Heart left ventricle (tissue), 16 donors: ENCODE measurements at places on chromosomes 3 and 15. TPM values are rescaled to one million over a fixed set of nuclear protein-coding genes. Genes with fewer than 3 reads are reported as not detected.

The HES1 gene
- 12.0 TPM for total RNA-seq

The CPOX gene
- 7.7 TPM for total RNA-seq

The SERPINI1 gene
- 10.9 TPM for total RNA-seq

The PROS1 gene
- 45.9 TPM for total RNA-seq

The SEC62 gene
- total RNA-seq = 75.2 TPM

DNA sequence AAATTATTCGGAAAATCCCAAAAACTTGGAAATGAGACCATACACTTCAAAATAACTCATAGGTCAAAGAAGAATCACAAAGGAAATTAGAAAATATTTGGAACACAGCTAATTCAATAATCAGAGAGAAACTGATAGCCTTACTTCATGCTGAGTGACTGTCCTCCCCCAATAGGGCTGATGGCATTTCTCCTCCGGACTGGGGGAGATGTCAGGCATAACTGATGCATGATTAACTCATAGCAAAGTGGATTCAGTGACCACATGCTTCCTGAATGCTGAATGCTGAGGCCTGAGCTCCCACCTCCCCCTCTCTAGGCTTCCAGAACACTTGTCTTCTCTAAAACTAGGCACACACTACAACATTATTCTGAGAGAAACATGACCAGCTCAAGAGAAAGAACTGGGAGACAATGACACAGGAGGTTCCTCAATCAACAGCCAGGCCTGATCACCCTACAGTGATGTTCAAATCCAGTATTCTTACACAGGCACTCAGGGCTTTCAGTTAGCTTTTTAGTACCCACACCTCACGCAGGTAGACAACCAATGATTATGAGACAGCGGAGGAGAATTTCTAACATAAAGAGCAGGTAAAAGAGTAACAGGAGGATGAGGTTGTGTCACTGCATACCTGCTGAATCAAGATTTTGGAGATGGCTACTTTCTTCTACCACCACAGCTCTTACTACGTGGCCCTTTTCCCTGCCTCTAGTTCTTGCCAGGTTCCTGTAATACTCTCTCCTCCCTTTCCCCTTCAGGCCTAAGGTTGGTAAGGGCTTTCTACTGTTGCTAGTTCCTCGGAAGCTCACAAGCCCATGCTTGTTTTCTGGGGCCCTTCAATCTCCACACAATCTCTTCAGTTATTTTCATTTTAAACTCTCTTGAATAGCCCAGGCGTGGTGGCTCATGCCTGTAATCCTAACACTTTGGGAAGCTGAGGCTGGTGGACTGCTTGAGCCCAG lies 96.1 kb downstream of the FMN1 start:
- no peaks in the 10 kb centered on the region for H3K36me3 ChIP-seq
- DNase-seq = no peak
- no peak overlapping the region for H3K27ac ChIP-seq
- no peak overlapping the region for H3K4me3 ChIP-seq
- H3K27me3 ChIP-seq = no peaks in the 10 kb centered on the region
- H3K4me1 ChIP-seq = no peaks in the 10 kb centered on the region

- H3K4me3 ChIP-seq = no peak overlapping the region
- H3K27ac ChIP-seq = no peak overlapping the region
- no peak for DNase-seq
- H3K36me3 ChIP-seq = no peaks in the 10 kb centered on the region
These were observed 51.2 kb downstream of the IL20RB start for GRCh38 chr3:137008976-137009375.

DNA sequence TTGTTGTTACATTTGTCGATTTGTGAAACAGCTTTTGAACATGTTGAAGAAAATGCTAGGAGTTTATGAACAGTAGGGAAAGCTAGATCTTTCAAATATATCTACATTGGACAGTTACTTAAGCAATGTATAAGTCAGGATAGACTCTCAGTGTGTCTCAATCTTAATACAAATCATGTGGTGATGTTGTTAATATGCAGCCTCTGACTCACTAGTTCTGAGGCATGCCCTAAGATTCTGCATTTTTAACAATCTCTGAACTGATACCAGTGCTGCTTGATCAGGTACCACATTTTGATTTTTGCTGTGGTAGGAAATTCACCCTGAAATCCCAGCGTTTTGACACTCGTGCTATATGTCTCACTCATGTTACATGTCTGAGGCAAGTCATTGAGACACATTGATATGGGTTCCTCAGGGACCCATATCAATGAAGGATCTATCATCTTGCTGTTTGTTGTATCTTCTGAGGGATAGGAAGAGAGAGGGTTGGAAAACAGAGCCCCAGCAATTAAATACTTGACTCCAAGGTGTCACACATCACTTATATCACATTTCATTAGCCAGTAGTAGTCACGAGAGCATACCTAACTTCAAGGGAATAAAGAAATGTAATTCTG lies 597.9 kb downstream of the TAFA4 start:
- H3K4me1 ChIP-seq = no peaks in the 10 kb centered on the region
- no peaks in the 10 kb centered on the region for H3K27me3 ChIP-seq
- H3K36me3 ChIP-seq = no peaks in the 10 kb centered on the region
- DNase-seq = no peak
- no peak overlapping the region for H3K27ac ChIP-seq

DNA sequence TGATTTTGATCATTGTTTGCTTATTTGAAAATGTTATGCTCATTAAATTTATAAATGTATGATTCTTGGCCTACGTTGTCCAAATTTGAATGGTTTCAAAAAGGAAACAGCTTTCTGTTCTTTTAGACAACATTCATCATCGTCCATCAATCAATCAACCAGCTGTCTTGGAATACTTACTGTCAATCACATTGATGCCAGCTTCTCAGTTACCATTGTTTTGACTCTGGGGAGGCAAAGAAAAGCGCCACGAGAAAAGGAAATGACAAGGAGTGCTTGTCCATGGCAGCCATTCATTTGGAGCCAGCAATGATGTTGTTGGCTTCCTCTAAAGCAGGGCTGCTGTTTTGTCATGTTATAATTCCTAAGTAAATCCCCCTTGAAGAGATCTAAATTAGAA lies 62.2 kb upstream of the TP63 start:
- no peaks in the 10 kb centered on the region for H3K36me3 ChIP-seq
- no peaks in the 10 kb centered on the region for H3K4me1 ChIP-seq
- H3K4me3 ChIP-seq = no peak overlapping the region
- no peak overlapping the region for H3K27ac ChIP-seq
- no peaks in the 10 kb centered on the region for H3K27me3 ChIP-seq

GRCh38 chr3:118736107-118736506 lies 298.5 kb downstream of the IGSF11 start:
- H3K36me3 ChIP-seq = no peaks in the 10 kb centered on the region
- no peak overlapping the region for H3K4me3 ChIP-seq
- H3K27me3 ChIP-seq = no peaks in the 10 kb centered on the region
- H3K4me1 ChIP-seq = no peaks in the 10 kb centered on the region

DNA sequence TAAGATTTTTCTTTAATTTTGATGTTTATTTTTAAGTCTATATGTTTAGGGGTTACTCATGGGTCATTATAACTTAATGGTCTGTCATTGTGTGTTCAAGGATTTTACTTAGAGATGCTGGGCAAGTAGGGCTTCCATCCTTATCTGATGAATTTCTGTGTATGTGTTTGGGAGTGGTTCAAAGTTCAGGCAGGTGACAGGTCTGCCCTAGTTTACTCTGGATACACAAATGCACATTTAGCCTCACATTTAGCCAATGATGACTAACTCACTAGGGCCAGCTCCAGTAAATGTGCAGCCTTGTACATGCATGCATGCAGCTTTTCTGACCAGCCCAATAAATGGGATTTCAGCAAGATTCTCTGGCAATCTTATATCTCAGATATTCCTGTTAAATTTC lies 554.1 kb downstream of the SI start:
- H3K4me1 ChIP-seq = no peaks in the 10 kb centered on the region
- H3K27ac ChIP-seq = no peak overlapping the region
- no peaks in the 10 kb centered on the region for H3K27me3 ChIP-seq
- H3K4me3 ChIP-seq = no peak overlapping the region

GRCh38 chr15:27545494-27546255 lies 553.4 kb downstream of the OCA2 start:
- no peaks in the 10 kb centered on the region for H3K4me1 ChIP-seq
- H3K36me3 ChIP-seq = no peaks in the 10 kb centered on the region
- DNase-seq = no peak
- no peaks in the 10 kb centered on the region for H3K27me3 ChIP-seq
- no peak overlapping the region for H3K27ac ChIP-seq
- H3K4me3 ChIP-seq = no peak overlapping the region

DNA sequence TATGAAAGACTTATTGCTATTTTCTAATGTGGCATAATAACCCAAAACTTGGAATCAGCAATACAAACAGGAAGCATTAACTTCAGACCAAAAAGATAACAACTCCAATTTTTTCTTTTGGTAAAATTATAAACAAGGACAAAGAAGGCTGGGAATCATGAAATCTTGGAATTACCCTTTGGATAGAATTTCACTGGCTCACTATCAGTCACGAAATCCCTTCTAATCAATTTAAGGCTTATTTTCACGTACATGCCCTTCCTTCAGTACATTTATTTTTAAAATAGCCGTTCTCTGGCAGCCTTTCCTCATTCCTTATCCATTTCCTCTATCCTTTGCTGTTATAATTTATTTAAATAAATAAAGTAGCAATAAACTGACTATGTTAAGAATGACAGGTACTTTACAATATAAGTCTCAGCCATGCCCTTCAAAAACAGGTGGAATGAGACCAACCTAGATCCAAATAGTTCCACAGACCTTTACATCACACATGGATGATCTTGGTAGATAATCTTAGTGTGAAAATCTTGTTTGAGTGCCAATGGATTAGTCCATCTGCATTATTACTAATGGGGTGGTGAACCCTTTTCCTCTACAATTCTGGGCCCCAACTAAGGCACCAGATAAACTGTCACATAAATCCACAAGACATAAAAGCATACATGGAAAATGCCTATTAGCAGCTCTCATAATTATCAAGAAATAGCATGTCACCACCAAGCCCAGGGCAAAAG lies 38.9 kb downstream of the ABI3BP start:
- no peaks in the 10 kb centered on the region for H3K27me3 ChIP-seq
- no peak for DNase-seq
- H3K4me1 ChIP-seq = peaks cover 7% of the 10 kb centered on the region
- no peak overlapping the region for H3K27ac ChIP-seq

- no peaks in the 10 kb centered on the region for H3K27me3 ChIP-seq
- no peaks in the 10 kb centered on the region for H3K36me3 ChIP-seq
- no peaks in the 10 kb centered on the region for H3K4me1 ChIP-seq
- no peak within 1 kb of the TSS for H3K27ac ChIP-seq
- DNase-seq = no peak
These were observed at the start of gene TMC3 for GRCh38 chr15:81373775-81374395. Gene TMC3 (minus strand): TSS chr15:81374213. CDS start chr15:81374077, 136 bp downstream.

GRCh38 chr15:41501191-41501917 lies 7.7 kb downstream of the ITPKA start:
- no peak overlapping the region for H3K27ac ChIP-seq
- no peaks in the 10 kb centered on the region for H3K36me3 ChIP-seq
- peaks cover 55% of the 10 kb centered on the region for H3K27me3 ChIP-seq
- peak overlapping the region; percentile 11 for H3K4me3 ChIP-seq
- peaks cover 2% of the 10 kb centered on the region for H3K4me1 ChIP-seq

GRCh38 chr15:53031469-53031868 lies 241.3 kb upstream of the ONECUT1 start:
- H3K4me1 ChIP-seq = no peaks in the 10 kb centered on the region
- no peak for DNase-seq
- H3K27ac ChIP-seq = no peak overlapping the region
- H3K27me3 ChIP-seq = no peaks in the 10 kb centered on the region

GRCh38 chr15:100277087-100277855 lies 64.5 kb downstream of the ADAMTS17 start:
- DNase-seq = no peak
- no peaks in the 10 kb centered on the region for H3K36me3 ChIP-seq
- no peak overlapping the region for H3K4me3 ChIP-seq
- H3K4me1 ChIP-seq = peaks cover 5% of the 10 kb centered on the region
- no peaks in the 10 kb centered on the region for H3K27me3 ChIP-seq

DNA sequence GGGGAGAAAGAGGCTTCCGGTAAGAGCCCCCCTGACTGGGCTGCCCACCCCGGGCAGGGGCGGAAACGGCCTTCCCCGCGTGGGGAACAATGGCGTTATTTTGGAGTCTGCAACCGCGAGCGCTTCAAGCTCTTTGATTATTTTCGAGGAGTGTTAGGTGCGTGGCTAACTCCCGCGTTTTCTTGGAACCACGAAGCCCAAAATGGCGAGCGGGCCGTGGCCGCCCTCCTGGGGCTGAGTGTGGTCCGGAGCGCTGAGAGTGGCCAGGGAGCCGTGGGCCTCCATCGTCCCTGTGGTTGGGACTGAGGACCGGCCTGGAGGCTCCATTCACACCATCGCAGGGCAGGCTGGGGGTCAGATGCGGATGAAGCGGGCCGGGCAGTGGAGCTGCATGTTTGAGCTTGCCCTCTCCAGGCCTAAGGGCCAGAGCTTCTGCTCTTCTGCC lies 44.6 kb upstream of the POLG start:
- H3K4me1 ChIP-seq = peaks cover 9% of the 10 kb centered on the region
- H3K27me3 ChIP-seq = peaks cover 92% of the 10 kb centered on the region
- no peak overlapping the region for H3K27ac ChIP-seq
- no peaks in the 10 kb centered on the region for H3K36me3 ChIP-seq
- no peak for DNase-seq
